Activated CD8-positive, alpha-beta memory T cell treated with anti-CD3 and anti-CD28 coated beads for 1 hour (primary cell): ENCODE measurements at places on chromosomes 7 and 10.

GRCh38 chr7:44914992-44915607, 29.8 kb upstream of the PURB start:
- DNase-seq: peak; percentile 24

GRCh38 chr7:4830176-4830575, 31.7 kb downstream of the PAPOLB start:
- peak; percentile 22 for DNase-seq

DNA sequence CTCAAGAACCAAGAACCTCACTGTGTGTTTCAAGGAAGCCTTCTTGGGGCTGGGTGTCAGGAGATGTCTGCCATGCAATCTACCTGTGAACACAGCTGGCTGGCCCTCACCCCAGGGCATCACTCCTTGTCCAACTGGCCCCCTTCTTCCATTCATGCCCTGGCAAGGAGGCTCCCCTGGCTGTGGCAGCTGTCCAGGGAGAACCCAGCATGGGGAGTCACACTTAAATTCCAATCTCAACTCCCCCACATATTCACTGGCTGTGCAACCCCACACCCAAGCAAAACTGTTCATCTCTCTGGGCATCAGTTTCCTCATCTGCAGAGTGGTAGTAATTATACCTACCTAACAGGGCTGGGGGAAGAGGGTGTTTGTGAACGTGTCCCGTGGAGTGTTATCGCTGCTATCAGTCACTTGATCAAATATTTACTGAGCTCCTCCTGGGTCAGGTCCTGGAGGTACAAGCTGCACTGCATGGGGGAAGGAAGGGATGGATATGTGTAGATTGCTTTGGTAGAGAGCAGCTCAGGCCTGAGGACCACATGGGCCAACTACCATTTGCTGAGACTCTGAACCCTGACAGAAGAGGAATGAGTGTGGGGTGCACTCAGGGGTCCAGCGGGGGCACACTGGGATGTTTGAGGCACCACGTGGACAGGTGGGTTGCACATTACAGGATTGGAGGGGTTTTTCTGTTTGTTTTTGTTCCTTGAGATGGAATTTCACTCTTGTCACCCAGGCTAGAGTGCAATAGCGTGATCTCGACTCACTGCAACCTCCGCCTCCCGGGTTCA, 2.1 kb upstream of the GPRIN2 start:
- DNase-seq: no peak

DNA sequence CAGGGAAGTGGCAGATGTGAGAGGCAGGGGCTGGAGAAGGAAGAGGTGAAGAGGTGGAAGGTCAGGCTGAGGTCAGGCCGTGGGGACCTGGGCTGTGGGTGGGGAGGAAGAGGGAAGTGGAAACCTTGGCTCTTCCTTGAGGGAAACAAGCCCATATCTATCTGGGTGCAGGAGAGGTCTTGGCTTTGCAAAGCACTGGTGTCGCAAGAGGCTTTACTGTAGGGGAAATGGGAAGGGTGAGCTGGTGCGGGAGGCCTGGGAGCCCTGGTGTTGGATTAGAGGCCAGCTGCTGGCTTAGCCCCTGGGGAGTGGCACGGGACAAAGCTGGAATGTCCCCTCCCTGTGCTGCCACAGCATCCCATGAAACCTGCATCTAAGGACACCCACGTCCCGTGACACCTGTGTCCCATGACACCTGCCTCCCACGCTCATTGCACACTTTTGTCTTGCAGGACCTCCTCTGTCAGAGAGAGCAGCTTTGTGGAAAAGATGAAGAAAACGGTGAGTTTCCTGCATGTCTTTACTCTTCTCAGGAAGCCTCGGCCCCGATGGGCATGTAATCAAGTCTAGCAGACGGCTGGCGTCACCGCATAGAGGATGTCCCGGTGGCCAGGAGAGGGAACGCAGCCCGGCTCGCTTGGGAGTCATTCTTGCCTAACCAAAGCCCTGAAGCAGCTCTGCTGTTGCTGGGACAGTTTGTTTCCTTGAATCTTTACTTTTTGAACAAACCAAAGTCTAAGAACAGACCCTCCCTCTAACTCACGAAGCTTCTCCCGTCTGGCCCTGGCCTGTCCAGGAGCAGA, 22.2 kb downstream of the TMEM120A start:
- no peak for DNase-seq

GRCh38 chr7:18292584-18292983, 203.0 kb upstream of the HDAC9 start:
- DNase-seq: no peak

DNA sequence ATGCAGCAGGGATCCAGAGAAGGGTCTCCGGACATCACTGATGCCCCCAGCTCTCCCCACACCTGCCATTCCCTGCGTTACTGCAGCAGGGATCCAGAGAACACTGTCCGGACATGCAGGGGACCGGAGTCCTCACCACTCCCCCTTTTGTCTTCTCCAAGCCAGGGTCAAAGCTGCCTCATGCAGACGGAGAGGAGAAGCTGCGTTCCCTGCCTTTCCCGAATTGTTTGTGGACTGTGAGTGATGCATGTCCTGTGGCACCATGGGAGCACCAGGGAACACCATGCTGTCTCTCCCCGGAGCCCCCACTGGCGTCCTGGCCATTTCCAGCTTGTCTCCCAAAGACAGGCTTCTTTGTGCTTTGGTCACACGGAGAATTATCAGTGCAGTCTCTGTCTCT, 599.7 kb downstream of the PTPRN2 start:
- DNase-seq: no peak

DNA sequence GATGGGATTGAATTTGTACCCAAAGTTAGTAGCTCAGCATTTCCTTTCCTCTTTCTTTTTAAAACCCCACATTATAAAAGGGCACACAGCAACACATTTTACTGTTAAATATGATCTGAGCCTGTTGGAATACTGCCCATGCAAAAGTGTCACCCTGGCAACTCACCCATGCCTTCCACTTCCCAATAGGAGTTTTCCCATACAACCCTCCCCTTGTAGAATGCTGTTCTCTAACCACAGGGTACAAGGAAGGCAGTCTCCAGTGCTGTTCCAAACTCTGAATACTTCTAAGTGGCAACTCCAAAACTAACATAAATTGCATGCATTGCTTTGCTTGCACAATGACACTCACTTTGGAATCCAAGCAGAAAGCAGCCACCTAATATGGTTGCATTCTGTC, 60.8 kb downstream of the NRCAM start:
- DNase-seq: no peak

- no peak for DNase-seq
Observed at GRCh38 chr7:13904007-13904406, 85.5 kb downstream of the ETV1 start.

DNA sequence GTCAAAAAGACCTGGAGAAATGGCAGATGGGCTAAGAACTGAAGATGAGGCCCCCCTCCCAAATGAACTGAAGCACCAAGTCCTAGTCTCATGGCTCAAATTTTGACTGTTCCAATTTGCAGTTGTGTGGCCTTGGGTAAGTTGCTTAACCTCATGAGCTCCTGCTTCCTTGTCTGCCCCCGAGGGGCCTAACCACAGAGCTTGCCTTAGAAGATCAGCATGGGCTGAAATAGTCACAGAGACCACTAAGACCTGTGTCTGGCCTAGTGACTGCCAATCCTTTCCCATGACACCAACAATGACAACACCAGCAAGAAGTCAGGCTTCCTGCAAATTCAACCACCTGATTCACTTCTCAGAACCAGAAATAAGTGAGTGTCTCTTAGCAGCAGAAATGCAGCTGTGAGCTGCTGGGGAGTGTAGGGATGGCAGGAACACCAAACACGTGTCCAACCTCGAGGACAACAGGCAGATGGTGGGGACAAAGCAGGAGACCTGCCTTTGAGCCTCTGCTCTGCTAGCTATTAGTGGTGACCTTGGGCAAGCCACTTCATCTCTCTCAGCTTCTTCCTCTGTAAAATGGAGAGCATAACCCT, 23.7 kb downstream of the CRHR2 start:
- DNase-seq: no peak

- no peak for DNase-seq
Observed at GRCh38 chr10:89051593-89051992, 61.0 kb downstream of the FAS start.

DNA sequence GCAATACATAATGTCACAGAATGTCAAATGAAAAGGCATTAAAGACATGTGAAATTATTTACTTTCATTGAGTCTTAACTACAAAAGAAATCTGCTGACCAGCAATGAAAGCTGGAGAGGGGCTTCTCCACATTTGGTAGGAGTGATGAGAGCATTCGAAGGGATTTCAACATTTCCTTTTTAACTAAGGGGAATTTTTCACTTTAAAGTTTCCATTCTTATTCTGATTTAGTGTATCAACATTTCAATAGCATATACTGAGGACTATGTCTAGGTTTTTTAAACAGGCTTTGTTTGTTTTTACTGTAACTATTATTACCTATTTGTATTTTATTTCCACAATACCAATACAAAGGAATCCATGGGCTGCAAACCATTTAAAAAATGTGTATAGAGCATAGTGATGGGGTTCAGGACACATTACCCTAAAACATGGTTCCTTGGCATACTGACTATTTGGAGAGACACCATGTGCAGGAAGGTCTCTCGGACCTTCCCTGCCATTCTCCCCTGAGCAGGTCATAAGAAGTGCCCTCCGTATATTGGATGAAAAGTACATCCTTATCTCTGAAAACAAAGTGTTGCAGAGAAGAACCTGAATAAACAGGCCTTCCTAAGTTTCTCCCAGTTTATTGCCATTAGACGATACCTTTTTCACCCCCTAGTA, 278.7 kb downstream of the DOCK4 start:
- DNase-seq: no peak
